ENCODE measurements at places on chromosomes 4 and X.

DNA sequence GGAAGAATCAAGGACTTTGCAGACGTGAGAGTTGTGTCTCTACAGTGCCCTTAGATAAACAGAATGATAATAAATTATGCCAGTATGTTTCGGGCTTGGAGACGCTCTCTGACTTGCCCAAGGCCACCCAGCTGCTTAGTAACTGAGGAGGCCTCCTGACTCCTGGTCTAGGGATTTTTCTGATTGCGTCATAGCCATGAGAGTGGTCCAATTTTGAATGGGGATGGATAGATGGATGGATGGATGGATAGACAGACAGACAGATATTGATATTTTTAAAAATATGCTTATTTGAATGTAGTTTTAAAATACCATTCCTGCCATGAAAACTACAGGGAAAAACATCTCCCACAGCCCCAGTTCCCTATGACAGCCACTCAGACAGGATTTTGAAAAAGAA lies 15.5 kb downstream of the ARHGAP36 start:
- no peak for DNase-seq

GRCh38 chrX:70432936-70433847 lies 10.1 kb downstream of the GDPD2 start:
- DNase-seq: no peak

GRCh38 chrX:54030329-54030728 lies 13.9 kb downstream of the PHF8 start:
- DNase-seq: no peak

GRCh38 chrX:40108162-40108958 lies 10.6 kb upstream of the BCOR start:
- DNase-seq: no peak

GRCh38 chr4:17109126-17109525 lies 210.7 kb upstream of the LDB2 start:
- no peak for DNase-seq

DNA sequence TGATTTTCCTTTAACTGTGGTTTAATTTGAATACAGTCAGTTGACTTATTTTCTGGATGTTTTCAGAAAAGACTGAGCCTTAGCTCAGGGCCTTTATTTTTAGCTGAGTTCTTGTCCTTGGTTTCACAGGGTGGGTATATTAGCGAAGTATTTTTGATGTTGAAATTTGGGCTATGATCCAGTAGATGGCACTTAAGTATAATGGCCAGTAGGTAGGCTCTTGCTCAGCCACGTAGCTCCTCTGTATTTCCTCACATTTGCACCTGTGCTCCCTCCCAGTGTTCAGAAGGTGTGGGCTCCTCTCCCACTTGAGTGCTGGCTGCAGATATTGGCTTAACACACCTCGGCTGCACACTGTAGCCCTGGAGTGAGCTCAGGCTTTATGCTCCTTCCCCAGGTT lies 549.9 kb upstream of the AMOT start:
- no peak for DNase-seq

DNA sequence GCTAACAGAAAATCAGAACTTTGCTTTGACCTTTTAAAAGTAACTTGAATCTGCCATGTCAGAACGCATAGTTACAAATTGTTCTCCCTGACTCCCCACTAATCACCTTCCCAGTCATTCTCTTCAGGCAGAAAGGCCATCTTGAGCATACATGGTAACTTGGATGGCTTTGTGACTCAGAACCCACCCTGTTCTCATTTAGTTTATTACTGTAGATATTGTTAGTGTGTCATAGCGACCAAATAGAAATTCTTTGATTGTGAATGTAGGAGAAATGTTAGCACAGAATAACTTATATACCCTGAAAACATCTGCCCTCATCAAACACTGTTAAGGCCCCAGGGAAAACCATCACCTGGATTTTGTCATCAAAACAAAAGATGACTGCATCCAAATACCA lies 382.0 kb downstream of the MAGEB5 start:
- no peak for DNase-seq

DNA sequence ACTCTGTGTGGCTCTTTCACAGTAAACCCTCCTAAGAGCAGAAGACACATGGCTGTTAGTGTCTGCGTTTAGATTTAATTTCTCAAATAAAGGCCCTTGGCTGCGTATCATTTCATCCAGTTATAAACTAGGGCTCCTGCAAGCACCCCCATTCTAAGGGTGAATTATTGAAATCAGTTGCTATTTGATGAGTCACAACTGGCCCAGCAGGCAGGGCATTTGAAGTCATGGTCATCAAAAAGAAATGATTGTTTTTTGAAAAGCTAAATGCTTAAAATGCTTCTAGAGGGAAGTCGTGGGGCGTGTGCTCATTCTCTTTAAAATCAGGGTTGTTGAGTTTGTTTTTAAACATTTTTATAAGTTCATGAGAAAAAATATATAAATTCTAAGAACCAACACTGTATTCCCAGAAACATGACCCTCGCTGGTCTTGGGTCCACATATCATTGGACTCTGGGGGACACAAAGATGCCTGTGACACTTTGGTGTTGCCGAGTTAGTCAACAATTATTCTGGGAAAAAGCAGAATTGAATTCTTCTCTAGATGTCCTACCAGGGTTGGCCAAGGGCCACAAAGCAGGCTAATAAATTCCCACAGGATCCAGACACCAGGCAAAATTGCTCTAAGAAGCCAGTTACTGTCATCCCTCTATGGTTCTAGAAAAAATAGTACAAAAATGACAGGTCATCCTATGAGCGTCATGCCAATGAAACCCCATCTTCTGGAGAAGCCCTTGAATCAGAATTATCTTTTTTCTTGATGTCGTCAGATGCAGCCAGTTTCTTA lies 99.5 kb upstream of the MYOZ2 start:
- DNase-seq: no peak

DNA sequence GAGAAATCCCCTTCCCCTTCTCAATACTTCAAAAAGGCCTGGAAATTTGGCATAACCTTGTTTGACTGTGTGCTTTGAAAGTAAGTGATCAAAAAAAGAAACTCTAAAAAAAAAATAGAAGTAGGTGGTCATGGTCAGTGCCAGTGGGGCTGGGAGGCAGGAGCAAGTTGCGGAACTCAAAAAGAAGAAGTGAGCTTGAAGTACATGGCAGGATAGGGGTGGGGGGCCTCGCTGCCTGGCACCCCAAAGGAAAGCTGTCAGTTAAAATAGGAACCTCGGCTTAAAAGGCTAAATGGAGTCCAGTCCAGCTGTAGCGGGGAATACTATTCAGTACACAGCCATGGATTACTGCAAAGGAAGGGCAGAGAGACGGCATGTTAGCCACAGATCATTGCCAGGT lies 12.2 kb upstream of the NKRF start:
- DNase-seq: no peak

- DNase-seq: no peak
Measured at GRCh38 chr4:7657545-7658297, 223.0 kb upstream of the PSAPL1 start.

DNA sequence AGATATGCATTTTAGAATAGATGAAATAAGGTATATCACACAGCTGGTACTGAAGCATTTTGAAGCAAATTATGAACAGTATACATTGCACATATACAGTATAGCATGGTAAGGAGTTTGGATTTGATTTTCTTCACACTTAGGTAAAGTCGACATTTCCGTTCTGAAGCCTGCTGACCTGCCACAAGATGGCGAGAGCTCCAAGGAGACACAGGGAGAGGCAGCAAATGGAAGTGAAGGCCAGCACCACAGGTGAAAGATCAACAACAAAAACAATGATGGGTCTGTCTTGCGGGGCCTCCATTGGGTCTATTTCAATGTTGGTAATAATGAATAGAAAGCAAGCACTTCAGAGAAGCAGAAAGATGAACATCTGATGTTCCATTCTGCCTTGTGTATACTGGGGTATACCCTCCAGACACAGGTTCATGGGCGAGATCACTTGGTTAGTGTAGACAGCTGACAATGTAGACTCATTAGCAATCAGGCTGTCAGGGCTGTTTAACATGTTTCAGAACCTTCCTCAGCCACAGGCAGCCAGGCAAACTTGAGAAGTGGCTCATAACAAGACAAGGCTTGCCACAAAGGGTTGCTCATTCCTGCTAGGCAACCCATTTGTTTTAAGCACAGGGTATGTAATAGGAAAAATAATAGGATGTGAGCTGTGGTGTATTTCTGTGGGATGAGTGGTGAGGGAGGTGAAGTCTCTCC lies 21.4 kb upstream of the NOX1 start:
- DNase-seq: no peak

DNA sequence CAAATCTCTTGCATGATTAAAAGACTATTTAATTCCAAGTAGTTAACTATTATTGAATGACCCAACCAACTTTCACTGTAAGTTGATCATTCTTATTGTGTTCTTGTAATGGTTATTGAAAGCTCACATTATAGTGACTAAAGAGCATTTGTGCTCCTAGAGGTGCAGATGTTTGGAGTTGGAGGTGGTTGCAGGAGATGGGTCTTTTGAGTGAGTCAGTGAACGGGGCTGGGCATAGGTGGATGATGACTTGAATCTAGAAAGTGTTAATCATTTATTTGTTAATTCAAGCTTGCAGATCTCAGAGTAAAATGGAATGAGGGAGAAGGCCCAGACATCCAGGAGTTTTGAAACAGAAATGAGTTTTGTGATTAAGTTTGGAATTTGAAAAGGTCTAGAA lies 13.7 kb downstream of the NWD2 start:
- DNase-seq: no peak

GRCh38 chrX:42117318-42117717 lies 194.0 kb upstream of the CASK start:
- no peak for DNase-seq

GRCh38 chr4:70577220-70577927 lies 14.7 kb upstream of the AMBN start:
- no peak for DNase-seq

- no peak for DNase-seq
Measured at GRCh38 chr4:108867476-108867875, 104.6 kb upstream of the ETNPPL start.

- no peak for DNase-seq
Measured at GRCh38 chr4:162700815-162701361, 465.8 kb downstream of the NAF1 start.

DNA sequence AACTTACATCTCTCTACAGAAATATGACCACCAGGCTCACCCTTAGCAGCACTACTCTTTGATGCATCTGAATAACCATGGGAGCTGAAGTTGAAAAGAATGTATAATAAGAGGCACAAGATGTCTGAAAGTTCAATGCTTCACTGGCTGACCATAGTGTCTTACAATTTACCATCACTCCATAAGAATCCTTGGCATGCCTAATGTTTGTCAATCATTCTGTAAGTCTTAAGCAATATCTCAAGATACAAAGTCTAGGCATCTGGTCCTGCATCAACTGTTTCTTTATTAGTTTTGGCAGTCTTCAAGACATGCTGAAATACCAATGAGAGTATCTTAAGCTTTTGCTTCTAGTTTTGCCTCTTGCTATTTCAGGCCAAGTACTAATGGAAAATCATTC lies 755.5 kb downstream of the STIM2 start:
- DNase-seq: no peak

DNA sequence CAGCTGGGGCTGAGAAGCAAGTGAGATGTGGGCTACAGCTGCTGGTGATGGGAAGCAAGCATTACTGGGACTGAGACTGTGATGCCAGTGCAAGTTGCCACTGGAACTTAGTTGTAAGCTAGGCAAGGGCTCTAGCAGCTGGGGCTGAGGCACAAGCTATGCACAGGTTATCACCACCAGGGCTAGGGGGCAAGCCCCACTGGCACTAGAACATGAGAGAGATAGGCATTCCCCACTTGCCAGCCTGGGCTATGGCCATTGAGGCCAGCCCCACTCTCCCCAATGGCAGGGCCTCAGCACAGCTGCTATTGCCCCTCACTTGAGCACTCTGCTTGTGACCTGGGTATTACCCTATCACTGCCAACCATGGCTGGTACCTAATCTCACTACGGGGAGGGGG lies 130.8 kb upstream of the SMIM31 start:
- no peak for DNase-seq

DNA sequence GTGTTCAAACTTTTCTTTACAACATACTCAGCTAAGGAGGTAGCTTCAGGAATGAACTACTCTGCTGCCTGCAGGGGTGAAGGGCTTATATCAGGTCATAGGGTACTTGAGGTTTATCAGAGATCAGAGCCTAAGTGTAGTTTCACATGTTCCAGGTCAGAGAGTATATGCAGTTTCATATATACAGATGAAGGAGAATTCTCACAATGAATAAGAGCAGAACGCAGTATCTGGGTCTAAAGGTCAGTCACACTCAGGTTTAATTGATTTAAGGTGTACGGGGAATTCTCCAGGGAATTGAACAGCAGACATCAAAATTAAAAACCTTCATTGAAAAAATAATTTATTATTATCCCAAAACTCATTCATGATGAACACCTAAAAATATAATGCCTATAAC lies 700.6 kb downstream of the TECRL start:
- no peak for DNase-seq

DNA sequence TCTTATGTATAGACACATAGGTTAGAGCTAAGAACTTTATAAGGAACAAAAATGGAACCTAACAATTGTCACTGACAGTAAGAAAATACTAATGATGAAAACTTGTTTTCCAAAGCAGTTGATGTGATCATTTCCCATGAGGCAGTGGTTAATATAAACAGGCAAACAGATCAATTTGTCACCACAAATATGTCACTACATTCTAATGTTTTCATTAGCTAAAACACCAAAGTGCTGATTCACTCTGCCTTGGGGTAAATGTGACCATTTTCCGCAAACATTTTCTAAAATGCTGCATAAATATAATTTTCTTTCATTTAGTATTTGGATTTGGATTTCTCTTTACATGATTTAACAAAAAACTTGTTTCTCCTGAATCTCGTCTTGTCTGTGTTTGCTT lies 408.9 kb upstream of the CTSO start:
- no peak for DNase-seq

- DNase-seq: no peak
Measured at GRCh38 chr4:55592014-55592413, at the start of gene PDCL2. TSS of gene PDCL2 (minus strand) at chr4:55592245. CDS start at chr4:55592109, 136 bp downstream.

DNA sequence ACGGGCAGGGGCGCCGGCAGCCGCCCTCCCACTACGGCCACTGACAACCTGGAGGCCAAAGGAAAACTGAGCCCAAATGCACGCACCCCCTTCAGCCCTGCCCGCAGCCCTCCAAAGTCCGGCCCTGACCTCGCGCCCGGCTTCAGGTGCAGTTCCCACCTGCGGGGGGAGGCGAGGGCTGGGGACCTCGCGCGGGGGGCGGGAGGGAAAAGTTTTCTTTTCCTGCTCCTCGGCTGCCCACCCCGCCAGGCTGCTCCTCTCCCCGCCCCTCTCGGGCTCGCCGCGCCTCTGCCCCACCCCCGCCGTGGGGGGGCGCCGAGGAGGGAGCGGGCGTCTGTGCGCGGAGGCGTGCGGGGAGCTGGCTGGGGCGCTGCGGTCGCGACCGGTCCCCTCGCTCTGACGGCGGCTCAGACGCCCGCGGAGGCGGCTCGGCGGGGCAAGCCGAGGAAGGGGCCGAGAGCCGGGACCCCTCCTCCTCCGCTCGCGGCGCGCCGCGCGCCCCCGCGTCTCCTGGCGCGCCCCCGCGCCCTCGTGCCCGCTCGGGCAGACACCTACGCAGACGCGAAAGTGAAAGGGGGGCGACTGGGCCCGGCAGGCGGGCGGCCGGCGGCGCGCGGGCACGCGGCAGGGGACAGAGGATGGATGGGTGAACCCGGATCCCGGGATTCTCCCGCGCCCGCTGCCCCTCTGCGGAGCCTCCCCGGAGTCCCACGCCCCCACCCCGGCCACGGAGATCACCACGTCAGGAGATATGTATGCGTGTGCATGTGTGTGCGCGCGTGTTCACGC lies 3.1 kb upstream of the NR3C2 start:
- peak; percentile 23 for DNase-seq

GRCh38 chr4:4670869-4671268 lies 129.0 kb upstream of the STX18 start:
- no peak for DNase-seq

Data from omental fat pad (tissue), 4 donors.